Forelimb muscle (tissue), 1 donor: ENCODE measurements at places on chromosomes 3 and 15.

DNA sequence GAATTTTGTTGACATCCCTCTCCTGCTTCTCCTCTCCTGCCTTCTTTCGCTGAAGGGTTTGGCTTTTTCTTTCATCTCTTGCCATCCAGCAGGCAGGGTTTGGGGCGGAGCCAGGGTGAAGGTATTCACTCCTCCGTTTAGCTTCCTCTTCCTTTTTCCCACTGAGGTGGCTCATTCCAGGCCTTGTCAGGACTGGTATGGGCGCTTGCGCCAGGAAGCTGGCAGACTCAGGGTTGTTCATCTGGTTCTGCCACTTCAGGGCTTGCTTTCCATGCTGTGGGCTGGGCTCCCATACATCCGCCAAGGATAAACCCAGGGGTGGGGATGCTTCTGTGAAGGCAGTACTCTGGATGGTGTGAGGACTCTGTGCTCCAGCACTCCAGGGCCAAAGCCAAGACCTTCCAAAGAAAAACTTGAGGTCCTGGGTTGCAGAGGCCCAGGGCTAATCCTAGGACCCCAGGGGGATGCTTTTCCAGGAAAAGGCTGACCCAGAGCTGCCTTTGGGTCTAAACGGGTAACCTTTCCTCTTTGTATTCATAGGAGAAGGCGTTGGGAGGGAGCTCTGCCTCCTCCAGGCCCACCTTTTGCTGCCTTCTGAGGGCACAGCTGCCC, 7.7 kb upstream of the AMOTL2 start:
- DNase-seq: no peak

DNA sequence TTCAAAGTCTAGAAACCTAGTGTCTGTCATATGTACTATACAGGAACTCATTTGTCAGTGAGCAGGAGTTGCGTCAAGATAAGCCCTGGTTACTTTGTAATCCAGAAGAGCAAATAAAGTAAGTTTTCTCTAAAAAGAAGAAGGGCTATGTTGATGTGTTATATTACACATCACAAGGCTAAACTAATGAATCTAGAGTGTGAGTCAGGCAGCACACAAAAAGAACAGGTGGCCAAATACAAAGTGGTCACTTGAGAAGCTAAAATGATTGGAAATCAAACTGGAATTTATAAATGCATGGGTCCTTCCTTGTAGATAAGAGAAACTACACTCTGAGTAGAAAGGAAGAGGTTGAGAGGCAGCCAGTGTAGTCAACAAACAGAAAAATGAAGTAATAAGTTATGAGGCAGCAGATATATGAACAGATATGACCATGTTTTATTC, 771.6 kb downstream of the DIPK2A start:
- no peak for DNase-seq

DNA sequence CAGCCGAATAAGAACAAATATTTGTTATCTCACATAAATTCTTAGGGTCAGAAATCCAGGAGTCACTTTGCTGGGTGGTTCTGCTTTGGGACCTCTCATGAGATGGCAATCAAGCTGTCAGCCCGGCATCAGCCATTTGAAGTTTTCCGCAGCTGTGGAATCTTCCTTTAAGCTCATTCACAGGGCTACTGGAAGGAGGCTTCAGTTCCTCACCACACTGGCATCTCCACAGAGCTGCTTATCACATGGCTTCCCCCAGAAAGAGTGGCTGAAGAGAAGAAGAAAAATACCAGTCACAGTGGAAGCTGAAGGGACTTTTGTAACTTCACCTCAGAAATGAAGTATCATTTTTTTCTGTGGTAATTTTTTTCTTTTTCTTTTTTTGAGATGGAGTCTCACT, 267.7 kb downstream of the CHL1 start:
- DNase-seq: no peak

- DNase-seq: no peak
Observed at GRCh38 chr15:43189296-43189695, 4.1 kb downstream of the CCNDBP1 start.

DNA sequence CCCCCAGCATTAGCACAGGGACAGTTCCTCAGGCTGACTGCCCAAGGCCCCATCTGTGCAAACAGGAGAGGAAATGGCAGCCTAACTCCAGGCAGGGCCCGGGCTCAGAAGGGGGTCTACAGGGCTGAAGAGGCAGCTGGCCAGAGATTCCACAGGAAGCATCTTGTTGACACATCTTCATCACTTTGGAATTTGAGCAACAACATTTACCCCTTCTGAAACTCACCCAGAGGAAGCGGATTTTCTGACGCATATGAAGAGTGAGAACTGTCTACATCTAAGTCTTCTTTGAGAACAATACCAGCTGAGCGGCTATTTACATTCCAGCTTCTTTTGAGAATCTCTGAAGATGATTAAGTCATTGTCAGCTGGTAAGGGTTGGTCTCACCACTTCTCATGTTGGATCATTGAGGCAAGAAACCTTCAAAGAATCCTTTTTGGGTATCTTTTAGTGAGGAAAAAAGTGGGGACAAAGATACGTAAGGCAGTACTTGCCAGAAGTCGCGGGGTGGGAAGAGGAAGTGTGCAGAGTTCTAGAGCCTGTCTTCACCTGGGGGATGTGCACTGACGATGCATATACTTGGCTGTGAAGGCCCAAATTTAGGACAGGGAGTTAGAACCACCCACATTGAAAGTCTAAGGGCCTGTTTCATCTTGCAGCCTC, 25.4 kb upstream of the SRP14 start:
- no peak for DNase-seq

DNA sequence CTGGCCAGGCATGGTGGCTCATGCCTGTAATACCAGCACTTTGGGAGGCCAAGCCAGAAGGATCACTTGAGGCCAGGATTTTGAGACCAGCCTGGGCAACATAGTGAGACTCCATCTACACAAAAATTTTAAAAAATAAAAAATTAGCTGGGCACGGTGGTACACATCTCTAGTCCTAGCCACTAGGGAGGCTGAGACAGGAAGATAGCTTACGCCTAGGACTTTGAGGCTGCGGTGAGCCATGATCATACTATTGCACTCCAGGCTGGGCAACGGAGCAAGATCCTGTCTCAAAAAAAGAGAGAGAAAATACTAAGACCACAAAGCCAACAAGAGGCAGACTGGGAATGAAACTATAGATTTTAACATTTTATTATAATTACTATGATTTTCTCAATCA, 4.1 kb downstream of the MB21D2 start:
- no peak for DNase-seq

GRCh38 chr3:69710153-69710977, 28.9 kb upstream of the MITF start:
- no peak for DNase-seq

GRCh38 chr3:94787734-94788270, 724.9 kb downstream of the NSUN3 start:
- DNase-seq: no peak

DNA sequence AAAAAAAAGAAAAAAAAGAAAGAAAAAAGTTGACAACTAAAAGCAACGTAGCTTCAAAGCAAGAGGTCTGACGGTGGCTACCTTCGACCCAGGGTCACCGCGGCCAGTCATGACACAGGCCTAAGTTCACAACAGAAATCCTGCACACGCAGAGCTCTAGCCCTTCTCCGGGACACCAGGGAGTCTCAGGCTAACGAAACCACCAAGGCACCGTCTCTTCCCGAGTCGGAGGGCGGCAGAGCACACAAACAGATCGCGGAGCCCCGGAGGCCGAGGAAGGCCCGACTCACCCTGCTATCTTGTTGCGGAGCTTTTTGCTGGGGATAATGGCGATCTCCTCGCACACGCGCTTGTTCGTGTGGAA, 584 bp downstream of the RPS17 start:
- DNase-seq: no peak

DNA sequence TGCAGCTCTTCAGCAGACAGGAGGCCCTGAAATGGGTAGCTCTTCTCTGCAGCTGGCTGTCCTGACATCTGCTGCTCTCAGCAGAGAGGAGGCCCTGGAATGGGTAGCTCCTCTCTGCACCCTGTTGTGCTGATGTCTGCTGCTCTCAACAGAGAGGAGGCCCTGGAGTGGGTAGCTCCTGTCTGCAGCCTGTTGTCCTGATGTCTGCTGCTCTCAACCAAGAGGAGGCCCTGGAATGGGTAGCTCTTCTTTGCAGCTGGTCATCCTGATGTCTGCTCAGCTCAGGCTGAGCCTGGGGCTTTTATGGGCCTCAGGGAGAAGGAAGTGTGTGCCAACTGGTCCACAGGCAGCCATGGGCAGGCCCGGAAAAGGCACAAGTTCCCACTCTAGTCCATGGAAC, 66.6 kb downstream of the PIK3CB start:
- no peak for DNase-seq

DNA sequence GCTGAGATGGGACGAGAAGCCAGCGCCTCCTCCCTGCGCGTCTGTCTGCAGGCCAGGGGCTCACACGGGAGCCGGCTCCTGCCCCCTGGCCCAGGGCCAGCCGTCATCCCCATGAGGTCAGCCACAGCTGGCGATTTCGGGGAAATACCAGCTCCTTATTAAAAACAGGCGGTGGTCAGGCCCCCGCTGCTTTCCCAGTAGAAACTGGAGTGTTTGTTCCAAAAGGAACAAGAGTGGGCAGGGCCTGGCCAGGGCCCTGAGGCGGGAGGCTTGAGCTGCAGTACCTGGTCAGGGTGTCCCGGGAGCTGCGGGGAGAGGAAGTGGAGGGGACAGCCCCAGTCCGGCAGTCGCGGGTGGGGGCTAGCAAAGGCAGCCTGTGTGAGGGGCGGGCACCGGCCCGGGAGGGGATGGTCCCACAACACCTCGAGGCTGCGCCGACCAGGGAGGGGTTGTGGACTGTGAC, 17.8 kb downstream of the MYL3 start:
- DNase-seq: no peak

GRCh38 chr3:151625586-151625985, 108.1 kb upstream of the AADACL2 start:
- DNase-seq: no peak
